ENCODE measurements at places on chromosomes 12 and 14.

- no peak for DNase-seq
Observed at GRCh38 chr12:125160281-125160955, 95.2 kb downstream of the AACS start.

DNA sequence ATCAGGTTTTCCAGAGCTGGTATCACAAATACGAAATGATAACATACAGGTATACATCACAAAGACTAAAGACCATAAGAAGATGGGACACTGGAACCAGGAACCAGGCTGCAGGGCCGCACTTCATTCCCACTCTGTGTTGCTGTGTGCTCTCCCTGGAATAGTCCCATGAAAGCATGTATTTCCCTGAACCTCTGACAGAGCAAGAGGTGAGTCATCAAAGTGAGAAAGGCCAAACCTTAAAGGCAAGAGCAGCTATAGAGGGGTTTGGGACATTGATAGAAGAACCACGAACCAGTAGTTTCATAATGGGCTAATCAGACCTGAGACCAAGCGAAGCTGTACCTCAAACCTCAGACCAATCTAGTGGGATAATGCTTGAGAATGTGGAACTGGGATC lies 283.0 kb upstream of the PRKD1 start:
- no peak for DNase-seq

GRCh38 chr12:123942238-123942653 lies 30.4 kb downstream of the CCDC92 start:
- no peak for DNase-seq

DNA sequence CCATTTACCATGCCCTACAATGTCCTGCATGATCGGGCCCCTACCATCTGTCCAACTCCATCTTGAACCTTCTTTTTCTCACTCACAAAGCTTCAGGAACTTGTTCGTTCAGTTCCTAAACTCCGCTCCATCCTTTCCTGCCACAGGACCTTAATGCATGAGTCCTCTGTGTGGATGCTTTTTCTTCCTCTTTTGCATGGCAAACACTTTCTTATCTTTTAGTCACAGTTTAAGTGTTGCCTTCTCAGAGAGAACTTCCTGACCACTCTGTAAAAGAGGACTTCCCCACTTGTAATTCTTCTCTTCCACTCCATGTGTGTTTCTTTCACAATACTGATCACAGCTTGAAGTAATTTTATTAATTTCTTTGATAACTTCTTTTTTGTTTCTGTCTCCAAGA lies 54.4 kb upstream of the ETV6 start:
- no peak for DNase-seq

GRCh38 chr14:32662211-32662610 lies 276.5 kb upstream of the NPAS3 start:
- no peak for DNase-seq

GRCh38 chr12:6383572-6384498 lies at the start of gene LTBR:
Gene LTBR (plus strand): TSS chr12:6384162. CDS start chr12:6384359, 197 bp downstream.
- peak; percentile 83 for DNase-seq

DNA sequence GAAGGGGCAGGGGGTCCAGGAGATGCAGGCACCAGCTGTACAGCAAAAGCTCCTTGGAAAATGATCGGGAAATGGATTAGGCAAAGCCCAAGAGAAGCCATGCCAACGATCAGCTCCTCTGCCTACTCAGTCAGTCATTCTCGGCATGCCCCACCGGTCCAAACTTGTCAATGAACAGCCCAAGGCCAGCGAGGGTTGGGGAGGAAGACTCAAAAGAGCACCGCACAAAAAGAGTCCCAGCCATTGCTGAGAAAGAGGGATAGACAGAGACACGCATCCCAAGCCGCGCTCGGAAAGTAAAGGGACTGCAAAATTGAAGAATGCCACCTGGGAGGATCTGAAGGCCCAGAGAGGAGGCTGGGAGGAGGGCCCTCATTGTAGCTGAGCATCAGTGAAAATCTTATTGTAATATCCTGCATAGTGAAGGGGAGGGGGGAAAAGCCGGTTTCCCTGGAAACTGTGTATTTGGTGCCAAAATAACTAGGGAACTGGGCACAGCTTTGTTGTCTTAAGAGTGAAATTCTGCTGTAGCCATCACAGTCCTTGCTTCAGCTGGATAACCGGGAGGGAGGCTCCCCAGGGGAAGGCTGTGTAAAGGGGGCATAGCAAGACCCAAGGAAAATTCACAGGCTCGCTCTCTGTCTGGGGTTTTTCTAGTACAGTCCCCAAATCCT lies 4.7 kb downstream of the KDM2B start:
- no peak for DNase-seq

- DNase-seq = no peak
Observed at GRCh38 chr12:104454997-104455396, 1.8 kb upstream of the CHST11 start.

- no peak for DNase-seq
Observed at GRCh38 chr12:121788176-121788818, 5.2 kb downstream of the RHOF start.

DNA sequence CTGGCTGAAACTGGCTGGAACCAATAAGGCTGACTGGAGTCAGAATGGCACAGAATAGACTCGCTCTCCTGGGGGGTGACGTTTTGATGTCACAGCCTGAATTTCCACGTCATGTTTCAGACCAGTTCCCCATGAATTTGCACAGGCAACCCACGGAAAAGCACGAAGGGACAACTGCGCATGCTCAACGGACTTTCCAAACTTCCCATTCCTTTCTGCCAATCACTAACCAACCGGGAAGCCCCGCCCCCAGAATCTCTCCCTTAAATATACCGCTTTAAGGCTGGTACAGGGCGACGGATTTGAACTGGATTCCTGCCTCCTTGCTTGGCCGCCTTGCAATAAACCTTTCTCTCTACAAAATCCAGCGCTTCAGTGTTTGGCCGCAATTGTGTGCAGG lies 434.7 kb downstream of the APAF1 start:
- DNase-seq = peak; percentile 21

DNA sequence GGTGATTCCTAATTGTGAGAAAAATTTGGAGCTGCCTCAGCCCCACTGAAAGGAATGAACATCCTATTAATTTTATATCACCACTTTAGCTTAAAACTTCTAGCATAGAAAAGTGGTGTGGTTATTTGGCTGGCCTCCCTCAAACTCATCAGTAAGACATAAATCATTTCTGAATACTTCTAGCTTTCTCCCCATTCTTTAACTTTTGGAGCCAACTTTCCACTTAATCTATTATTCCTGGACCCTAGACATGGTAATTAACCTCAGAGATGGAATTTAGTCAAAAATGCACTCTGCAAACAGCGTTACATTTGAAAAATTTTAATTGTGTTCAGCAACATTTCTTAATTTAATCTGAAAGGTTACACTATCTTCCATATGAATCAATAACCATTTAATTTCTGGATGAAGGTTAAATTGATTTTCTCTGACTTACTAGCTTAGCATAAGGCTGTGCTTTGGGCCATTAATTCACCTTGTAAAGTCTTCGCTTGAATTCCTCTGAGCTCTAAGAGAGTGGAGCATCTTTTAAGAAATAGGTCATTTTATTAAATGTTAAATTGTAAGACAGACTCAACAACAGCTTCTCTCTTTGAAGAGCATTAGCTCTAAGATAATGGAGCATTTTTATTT lies 753.6 kb upstream of the STXBP6 start:
- DNase-seq = no peak

GRCh38 chr12:95574799-95575452 lies 23.6 kb upstream of the USP44 start:
- DNase-seq = peak; percentile 79

GRCh38 chr12:53677016-53677799 lies 1.3 kb upstream of the ATP5MC2 start:
- peak; percentile 74 for DNase-seq

DNA sequence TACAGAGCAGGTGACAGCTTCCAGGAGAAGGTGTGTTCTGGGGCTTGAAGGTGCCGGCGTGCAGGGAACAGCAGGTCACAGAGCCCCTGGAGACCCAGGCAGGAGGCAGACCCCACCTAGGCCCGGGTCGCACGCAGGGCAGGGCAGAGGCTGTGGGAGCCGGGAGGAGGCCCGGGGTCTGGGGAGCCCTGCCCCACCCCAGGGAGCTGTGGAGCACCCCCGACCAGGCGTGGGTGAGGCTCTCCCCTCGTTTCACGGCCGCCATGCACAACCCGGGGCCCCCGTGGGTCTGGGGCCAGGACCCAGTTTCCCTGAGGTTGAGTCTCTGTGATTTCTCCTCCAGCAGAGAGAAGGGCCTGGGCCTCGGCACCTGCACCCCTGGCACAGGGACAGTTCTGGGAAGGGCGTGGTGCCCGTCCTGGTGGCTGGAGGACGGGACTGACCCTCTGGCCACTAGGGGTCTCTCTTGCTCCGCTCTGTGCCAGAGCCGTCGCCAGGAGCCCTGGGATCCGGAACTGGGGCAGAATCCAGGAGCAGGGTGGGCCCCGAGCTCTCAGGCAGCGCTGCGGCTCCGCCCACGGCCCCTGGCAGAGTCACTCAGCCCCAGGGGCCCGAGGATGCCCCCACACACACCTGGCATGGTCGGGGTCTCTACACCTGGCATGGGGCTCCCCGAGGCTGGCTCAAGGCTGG lies 75.2 kb upstream of the FBRSL1 start:
- DNase-seq = peak; percentile 92

DNA sequence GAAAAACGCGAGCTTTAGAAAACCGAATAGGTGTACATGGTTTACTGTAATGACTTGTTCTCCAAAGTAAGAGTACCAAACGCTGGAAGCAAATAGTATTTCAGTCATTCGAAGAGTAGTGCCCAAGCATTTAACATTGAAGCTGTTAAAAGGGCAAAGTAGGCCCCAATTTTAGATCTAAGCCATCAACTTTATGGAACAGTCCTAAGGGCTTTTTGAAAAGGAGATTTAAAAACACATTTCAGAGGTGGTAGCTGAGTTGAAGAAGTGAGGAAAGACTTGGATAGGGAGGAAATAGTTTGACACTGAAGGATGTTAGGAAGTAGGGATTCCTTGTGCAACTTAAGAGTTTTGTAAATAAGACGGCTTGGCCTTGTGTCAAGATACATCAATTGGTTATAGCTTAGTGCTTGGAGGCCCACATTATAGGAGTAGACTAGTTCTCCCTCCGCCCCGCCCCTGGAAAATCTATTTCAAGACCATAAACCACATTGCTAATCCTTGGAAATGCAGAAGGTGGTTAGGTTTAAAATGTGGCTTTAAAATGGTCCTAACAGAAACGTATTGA lies 783 bp upstream of the TUBA1B start:
- no peak for DNase-seq

DNA sequence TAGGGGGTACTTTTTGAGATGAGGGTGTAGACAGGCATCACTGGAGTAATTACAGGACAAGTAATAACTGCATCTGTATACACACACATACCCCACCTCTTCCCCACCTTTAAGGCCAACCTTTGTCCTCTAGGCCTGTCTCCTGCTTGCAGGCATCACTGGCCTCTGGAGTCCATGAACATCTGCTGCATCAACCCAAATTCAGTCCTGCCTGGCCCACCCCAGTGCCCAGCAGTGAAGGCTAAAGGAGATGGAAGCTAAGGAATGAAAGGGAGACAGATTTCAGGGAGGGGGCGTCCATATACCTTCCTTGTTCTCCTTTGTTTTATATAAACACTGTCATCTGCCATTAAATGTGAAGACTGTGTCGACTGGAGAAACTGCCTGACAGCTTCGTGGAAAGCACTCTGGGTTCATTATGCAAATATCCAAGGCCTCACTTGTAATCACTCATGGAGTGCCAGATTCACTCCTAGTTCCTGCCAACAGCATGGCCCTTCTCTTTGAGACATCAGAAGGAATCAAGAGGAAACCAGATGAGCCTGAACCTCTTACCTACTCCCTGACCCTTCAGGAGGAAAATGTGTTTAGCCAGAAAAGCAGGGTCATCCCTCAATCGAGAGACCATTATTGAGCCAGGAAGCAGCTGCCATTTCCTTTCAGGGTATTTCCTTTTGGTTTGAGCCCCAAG lies 64.4 kb downstream of the SERPINA3 start:
- DNase-seq = no peak

GRCh38 chr14:30225176-30225575 lies 297.5 kb upstream of the PRKD1 start:
- no peak for DNase-seq

GRCh38 chr12:94078736-94079509 lies 69.5 kb upstream of the PLXNC1 start:
- DNase-seq = no peak

GRCh38 chr12:89138048-89138852 lies 214.1 kb downstream of the DUSP6 start:
- DNase-seq = no peak

GRCh38 chr12:98998697-98999299 lies 353.7 kb downstream of the APAF1 start:
- DNase-seq = peak; percentile 71

DNA sequence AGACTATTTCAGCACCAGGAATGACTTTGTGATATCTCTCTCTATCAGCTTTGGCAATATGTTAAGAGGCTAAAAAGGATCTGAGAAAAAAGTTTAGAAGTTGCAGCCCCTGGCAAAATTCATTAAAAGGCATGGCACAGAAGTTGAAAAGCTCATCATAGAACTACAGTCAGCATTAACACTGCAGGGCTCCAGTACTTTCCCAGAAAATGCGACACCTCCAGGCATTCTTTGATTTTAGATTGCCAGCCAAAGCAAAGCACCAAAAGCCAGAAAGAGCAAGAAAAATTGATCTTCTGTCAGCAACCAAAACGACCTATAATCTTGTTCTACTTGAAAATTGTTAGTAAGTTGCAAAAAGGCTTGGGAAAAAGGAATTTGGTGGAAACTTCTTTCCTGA lies 713.5 kb downstream of the FSCB start:
- DNase-seq = no peak

- no peak for DNase-seq
Observed at GRCh38 chr12:66881386-66881785, 202.5 kb upstream of the GRIP1 start.

GRCh38 chr12:112518365-112518735 lies 99.6 kb downstream of the PTPN11 start:
- DNase-seq = no peak

DNA sequence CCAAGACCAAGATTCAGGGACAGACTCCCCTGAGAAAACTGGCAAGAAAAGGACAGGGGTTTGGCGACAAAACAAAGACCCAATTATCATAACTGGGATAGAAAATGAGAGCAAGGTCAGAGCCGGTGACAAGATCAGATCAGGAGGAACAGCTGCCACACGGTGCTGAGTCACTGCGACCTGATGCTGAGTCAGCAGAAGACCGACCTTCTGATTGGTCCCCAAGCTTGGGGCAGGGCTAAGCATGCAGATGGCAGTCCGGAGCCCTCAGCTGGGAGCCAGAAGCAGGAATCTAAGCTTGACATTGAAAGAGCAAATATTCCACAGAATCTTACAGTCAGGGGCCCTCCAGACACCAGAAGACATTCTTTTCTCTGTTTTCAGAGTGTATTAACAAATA lies 19.1 kb upstream of the ARMH4 start:
- DNase-seq = peak; percentile 94

GRCh38 chr12:46946137-46946536 lies 120.3 kb upstream of the SLC38A4 start:
- no peak for DNase-seq
